ENCODE measurements at places on chromosomes 7 and 10.

DNA sequence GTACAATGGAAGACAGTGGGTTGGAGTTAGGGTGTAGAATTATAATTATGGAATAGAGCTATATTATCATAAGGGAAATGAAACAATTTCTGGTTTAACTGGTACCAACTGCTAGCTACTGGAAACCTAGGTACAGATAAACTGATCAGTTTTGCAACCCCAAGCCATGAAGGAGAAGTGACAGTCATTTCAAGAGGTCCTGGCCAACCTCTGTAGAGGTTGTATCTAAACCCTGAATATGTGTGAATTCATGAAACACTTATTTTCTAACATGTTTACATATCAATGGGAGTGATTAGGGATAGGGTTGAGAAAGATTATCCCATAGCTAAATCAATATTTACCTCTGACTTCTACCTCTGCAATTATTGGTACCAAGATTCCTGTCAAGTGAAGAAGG is 29.9 kb upstream of the CC2D2B start:
- DNase-seq = no peak

- DNase-seq = no peak
Measured at GRCh38 chr7:150955519-150956394, 22.4 kb downstream of the KCNH2 start.

DNA sequence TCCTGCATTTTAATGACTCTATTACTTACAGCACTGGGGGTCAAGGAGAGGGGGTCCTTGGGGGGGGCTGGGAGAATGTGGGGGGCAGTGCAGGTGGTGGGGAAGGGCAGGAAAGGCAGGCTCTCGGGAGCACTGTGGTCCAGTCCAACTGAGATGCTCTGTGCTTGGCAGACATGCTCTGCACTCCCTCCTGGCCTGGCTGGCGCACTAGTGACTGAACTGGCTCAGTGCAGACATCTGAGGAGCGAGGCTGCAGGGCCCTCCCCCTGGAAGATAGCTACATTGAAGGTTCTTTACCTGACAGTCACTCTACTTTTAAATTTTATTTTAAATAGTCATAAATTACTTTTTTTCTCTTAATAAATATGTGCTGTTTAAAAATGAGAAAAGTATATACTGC is 105.7 kb downstream of the NEURL1 start:
- DNase-seq = no peak

GRCh38 chr10:127836966-127837365 is 55.8 kb downstream of the CLRN3 start:
- no peak for DNase-seq

DNA sequence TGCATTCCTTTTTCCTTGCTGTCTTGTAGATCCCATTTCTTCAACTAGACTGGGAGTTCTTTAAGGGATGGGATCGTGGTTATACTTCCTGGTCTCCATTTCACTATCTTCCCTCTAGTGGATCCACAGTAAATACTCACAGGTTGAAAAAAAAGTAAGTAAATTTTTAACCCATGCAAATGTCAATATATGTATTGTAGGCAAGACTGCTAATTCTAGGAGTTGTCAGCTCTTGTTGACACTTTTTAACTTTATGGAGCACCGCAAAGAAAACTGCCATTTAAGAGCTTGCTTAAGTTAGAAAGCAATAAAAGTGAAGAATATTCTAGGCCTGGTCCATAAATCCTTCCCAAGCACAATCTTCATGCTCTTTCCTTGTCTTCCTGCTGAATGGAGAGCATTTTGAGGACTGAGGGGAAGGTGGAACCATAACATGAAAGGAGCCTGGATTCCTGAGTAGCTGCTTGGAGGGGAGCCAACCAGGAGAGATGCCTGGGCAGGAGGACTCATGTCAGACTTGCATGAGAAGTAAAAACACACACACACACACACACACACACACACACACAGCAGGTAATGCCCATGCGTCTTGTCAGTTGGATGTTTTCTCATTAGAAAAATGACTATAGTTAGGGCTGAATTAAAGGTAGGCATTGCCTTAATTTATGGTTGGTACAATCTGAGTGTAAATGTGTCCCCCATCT is 32.2 kb downstream of the VWA2 start:
- peak; percentile 59 for DNase-seq

DNA sequence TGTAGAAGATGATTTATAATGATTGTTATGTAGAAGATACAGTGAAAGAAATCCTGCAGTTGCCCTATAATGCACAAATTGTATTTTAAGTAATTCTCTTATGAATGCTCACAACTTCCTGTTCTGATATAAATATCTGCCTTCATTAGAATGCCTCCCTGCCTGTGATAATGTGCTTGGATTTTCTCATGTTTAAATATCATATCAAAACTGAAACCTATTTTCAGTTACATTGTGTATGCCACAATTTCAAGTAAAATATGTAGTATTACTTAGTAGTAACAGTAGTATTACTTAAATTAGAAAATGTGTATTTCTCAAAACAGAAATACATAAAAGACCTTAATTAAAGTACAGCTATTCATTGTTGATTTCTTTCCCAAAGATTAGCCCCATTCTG is 41.1 kb upstream of the TFEC start:
- no peak for DNase-seq

DNA sequence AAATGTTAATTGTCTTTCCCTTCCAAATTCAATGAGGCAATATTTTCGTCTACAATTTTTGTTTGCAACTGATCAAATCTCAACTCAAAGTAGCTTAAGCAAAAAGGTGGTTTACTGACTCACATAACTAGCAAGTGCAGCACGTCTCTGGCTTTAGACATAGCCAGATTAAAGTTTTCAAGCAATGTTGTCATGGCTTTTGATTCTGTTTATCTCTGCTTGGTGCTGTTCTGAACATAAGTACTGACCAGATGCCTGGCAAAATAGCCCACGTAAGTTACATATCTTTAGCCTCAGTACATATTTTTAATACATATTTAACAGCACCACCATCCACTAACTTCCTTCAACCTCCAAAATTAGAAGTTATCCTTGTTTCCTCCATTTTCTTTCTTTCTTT is 877.9 kb downstream of the KCNMA1 start:
- DNase-seq = no peak

- DNase-seq = no peak
Measured at GRCh38 chr10:66828957-66829356, 96.9 kb upstream of the LRRTM3 start.

DNA sequence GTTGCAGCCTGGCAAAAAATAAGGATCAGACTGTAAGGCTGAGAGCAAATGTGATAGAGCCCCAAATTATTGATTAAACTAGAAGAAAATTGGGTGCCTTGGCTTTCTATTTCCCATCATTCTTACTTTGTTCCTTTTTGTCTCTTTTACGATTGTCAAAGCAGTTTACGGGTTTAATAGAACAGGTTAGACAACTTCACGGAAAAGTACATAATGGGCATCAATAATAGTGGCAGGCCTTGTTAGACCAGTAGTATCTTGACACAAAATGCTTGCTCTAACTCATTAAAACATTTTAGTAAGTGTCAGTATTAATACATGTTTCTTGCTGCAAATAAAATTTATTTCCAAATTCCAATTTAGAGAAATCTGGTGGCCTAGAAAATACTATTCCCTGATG is 14.5 kb upstream of the GGCT start:
- DNase-seq = no peak

- no peak for DNase-seq
Measured at GRCh38 chr7:17557251-17557671, 258.8 kb downstream of the AHR start.

DNA sequence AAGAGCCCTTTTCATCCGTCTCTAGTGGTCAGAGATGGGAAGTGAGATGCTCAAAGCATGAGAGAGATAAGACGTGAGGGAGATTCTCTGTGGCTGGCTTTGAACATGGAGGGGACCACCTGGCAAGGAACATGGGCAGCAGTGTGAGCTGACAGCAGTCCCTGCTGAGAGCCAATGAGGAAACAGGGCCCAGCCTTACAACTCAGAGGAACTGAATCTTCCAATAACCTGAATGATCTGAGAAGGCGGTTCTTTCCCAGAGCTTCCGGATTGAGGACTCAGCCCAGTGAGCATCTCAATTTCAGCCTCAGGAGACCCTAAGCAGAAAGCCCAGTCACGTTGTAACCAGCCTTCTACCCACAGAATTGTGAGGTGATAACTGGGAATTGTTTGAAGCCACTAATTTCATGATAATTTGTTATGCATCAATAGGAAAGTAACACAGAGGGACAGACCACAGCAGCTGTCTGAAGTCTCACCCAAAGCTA is 33.9 kb upstream of the IKZF1 start:
- no peak for DNase-seq

DNA sequence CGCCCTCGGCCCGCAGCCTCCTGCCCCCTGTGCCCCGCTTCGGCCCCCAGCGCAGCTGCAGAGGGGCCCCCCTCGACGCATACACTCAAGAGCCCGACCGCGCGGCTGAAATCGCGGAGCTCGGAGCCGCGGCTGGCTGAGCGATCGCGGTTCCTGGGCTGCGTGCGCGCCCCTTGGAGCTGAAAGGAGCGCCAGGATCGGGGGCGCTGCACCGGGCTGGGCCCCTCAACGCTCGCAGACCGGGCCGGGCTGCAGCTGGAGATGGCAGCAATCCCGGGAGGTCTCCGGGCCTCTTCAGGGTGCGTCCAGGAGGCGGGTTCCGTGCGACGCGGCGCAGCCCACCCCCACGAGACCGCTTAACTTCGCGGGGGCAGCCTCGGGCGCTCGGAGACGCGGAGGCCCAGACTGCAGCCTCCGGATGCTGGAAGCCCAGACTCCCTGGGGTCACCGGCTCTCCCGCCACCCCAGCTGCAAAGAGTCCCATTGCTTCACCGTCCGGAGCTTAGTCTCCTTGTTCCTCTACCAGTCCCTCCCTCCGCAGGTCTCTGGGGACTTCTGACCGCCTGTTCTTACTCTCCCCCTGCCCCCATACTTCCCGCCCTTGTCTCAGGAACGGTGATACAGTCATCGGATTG is 73.0 kb upstream of the LRRC4 start:
- no peak for DNase-seq

DNA sequence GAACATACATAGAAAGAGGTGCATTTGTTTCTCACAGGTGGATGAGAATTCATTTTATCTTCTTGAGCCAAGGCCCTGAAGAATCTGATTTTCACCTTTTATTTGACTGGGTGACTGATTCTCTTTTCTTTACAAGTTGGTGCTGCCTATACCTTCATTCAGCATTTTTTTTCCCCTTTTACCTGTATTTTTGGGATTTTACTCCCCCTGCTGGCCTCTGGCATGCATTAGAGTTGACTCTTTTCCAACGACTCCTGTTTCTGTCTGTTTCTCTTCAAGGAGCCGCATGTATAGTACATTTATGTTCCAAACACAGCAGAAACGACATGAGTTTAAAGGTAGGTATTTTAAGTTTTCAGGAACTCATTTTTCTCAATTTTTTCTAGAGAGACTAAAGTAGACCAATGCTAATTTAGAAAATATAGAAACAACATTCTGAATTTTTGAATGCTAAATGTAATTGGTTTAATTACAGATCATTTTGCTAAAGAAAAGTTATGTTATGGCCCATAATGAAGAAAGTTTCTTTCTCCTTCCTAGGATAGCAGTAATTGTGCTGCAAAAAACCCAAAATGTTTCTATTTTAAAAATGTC is 149.8 kb upstream of the HDAC9 start:
- peak; percentile 57 for DNase-seq

DNA sequence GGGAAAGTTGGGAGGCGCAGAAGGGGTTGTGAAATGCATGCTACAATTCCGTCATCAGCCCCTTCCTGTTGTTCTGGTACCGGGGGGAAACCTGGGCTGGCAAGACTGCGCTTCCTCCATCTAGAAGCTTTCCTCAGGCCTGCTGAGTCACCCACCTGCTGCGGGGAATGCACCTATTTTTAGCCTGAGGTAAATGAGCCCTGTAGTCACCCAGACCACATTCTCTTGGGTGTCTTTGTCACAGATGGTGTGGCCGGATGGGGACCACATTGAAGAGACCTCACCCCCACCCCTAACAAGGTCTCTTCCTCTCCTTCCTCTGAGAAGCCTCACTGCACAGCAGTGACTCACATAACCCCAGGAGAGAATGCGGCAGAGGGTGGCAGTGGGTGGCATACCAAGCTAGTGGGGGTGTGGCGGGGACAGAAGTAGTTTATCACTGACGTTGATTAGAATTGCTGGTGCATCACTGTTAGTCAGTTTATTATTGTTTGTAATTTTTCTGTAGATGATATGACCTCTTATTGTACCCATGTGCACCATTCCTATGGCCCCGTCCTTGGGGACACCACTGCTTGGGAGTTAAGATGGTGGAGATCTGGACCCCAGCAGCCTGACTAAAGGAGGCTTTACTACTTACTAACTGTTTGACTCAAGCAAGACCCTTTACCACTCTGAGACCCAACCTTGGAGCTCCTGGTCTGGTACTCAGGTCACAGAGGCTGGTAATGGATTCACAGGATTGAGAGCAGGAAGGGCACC is 83.0 kb upstream of the DUSP5 start:
- no peak for DNase-seq

DNA sequence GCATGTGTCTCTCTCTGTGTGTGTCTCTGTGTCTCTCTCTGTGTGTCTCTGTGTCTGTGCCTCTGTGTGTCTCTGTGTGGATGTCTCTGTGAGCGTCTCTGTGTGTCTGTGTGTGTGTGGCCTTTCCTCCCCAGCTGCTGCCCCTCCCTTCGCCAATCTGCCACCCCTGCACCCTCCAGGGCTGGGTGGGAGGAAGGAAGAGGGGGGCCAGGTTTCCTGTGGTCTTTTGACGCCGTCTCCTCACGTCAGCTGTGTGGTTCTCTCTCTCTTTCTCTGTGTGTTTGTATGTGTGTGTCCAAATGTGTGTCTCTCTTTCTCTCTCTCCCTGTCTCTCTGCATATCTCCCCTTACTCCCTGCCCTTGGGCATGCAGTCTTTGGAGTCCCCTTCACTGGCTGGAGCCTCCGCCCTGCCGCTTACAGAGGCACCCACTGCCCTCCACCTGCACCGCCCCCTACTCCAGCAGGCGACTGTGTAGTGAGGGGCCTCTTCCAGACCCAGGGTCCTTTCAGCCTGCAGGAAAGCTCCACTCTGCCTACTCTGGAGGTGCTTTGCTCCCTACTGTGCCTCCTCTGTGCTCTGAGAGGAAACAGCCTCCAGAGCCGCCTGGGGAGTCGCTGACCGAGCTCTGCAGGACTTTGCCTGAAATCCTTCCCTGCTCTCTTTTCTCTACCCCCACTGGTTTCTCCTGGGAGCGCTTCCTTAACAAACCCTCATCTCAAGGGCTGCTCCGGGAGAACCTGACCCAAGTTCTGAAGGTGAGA is 44.2 kb upstream of the C10orf71 start:
- DNase-seq = no peak

GRCh38 chr7:1546274-1546908 is 9.6 kb downstream of the TMEM184A start:
- no peak for DNase-seq

GRCh38 chr7:3028071-3028757 is 15.5 kb downstream of the CARD11 start:
- peak; percentile 56 for DNase-seq

- no peak for DNase-seq
Measured at GRCh38 chr7:113000316-113001020, 86.2 kb downstream of the GPR85 start.

- DNase-seq = no peak
Measured at GRCh38 chr7:49397750-49398149, 375.7 kb upstream of the VWC2 start.

- DNase-seq = no peak
Measured at GRCh38 chr7:77464589-77464988, 48.4 kb upstream of the GSAP start.

GRCh38 chr10:72353965-72354355 is 759 bp downstream of the DNAJB12 start:
- no peak for DNase-seq

All from urinary bladder (tissue), 4 donors.